Purkinje cell (primary cell): ENCODE measurements at places on chromosomes 13 and 19. TPM values are rescaled to one million over a fixed set of nuclear protein-coding genes. Genes with fewer than 3 reads are reported as not detected.

The STOML3 gene
- polyA plus RNA-seq = not detected in 2 replicates

The LRRC25 gene
- not detected in 2 replicates for polyA plus RNA-seq

The COL4A2 gene
- polyA plus RNA-seq = 57.6 and 123 TPM in 2 replicates

The MRPS12 gene
- 22.1 and 35.8 TPM in 2 replicates for polyA plus RNA-seq
